ENCODE measurements at places on chromosomes 2 and 18.
A peak's percentile ranks its signal among the peaks of the same experiment; 100 is the strongest.

DNA sequence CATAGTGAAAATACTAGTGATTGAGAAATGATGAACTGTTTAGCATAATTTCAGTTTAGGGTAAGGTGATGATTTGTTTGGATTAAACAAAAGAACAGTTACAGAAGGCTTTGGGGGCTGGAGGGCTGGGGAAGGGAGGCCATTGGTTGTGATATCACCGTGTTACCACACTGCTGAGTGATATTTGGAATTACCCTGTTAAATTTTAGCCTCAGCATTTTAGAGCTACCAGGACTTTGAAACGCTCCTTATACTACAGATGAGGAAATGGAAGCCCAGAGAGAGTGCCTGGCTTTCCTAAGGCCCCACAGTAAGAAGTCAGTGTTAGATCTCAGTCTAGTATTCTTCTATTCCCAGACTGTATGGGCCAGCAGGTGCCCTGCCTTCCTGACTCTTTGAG, 15.6 kb downstream of the ARHGEF33 start:
- DNase-seq, result no peak

DNA sequence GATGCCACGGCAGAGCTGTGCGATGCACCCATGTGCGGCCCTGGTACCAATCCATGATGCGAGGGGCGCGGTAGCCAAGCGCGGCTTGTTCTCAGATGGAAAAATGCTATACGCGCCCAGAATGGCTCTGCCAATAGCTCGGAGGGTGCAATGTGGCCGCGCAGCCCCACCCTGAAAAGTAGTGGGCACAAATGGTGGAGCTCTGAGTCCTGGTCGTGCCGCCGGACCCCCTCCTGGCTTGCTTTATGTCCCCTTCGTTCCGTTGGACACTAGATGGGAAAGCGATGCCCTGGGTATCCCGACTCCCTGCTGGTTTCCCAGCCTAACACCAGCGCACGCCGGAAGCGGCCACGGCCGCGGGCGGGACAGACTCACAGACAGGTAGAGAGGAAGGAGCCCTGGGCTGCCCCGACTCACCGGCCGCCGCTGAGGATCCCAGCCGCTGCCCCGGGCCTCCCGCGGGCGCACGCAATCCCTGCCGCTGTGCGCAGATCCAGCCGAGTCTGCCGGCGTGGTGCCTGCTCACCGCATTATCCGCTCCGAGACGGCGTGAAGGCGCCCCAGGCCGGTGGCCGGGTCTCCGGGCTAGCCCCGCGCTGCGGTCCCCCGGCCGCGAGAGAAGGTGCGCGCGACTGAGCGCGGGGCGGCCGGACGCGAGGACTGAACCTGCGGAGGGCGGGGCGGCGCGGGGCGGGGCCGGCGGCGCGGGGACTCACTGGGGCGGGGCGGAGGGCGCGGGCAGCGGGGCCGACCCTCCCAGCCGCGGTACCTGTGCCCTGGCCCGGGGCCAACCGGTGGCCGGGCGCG, at the start of gene CDC42EP3:
Gene CDC42EP3, minus strand, starts transcription at position 634 of the 807 bp plus-strand sequence. CDS start 25,055 bp downstream, outside the sequence.
- peak; percentile 65 for DNase-seq

DNA sequence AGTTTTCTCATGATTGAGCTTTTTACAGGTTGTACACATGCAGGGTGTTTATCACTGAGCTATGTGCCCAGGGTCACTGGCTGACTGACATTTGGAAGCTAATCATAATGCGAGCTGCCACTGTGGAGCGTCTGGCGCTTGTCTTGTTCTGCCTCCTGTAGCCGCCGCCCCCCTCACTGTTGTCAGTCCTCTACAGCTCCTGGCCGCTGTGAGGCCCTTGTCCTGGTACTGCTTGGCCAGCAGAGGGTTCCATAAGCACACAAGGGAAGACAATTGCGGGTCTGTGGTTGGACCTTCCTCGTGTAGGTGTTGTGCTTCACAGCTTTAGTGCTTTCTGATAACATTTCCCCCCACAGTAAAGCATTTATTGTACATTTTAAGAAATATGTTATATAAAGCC, 105.6 kb upstream of the LDLRAD4 start:
- no peak for DNase-seq

DNA sequence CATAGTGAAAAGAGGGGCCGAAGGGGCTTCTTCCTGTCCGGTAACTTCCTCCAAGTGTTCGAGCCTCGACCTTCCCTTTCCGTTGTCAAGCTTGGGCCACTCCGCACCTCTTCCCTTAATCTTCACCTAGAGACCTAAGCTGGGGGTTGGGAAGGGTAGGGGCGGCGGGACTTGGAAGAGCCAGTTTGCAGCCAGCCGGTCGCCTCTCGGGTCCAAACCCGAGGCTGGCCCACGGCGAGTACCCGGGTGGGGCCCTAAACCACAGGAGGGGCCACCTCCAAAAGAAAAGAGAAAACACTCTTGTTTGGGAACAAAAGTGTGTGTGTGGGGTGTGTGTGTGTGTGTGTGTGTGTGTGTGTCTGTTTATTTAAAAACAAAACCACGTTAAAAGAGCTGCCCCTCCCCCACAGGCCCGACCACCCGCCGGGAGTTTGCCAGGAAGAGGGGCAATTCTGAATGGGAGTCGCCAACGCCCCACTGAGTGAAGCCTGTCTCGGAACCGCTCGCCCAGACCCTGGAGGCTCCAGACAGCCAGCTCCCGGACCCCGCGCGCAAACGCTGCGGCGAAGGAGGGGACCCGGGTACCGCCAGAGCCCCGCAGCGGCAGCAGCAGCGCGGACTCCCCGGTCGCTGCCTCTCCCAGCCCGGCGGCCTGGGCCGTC, 488 bp upstream of the RHOB start:
- DNase-seq, result no peak

DNA sequence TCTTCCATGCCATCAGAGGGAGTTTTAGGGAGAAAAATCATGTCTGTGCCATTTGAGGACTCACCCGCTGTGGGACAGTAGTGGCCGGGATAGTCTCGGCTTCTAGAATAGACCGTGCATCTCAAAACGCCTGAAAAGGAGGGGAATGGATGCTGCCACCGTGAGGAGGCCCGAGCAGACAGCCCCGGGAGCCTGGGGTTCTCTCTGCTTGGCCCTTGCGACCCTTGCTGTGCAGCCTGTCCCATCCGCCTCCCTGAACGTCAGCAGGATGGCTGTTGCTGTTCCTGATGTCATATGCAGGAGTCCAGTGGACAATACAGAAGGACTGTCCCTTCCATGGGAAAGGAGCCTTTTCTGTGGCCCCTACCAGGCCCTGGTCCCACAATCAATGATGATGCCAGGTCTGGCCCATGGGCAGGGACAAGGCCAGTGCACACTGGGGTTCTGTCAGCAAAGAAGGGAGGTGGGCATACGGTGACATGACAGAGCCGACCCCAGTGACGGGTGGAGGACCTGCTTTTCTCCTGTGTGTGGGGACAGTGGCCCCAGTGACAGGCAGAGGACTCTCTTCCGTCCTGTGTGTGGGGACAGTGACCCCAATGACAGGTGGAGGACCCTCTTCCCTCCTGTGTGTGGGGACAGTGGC, 58.8 kb downstream of the ACKR3 start:
- no peak for DNase-seq
